Progenitor cell of endocrine pancreas (in vitro differentiated cells): ENCODE measurements at places on chromosomes 7 and 10. TPM values are rescaled to one million over a fixed set of nuclear protein-coding genes. Genes with fewer than 3 reads are reported as not detected.

- no peak for DNase-seq
These were observed 14.5 kb downstream of the AKR1B1 start for GRCh38 chr7:134444198-134444960.

DNA sequence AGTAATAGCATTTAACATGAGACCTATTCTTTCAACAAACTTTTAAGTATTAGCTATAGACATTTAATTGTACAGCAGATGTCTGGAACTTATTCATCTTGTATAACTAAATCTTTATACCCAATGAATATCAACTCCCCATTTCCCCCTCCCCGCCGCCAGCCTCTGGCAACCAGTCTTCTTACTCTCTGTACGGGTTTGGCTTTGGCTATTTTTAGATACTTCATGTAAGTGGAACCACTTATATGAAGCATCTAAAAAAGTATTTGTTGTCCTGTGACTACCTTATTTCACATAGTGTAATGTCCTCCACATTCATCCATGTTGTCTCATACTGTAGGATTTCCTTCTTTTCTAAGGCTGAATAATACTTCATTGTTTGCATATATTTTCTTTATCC is 60.8 kb downstream of the RAB18 start:
- no peak for DNase-seq

CPA2 gene
- total RNA-seq: 85.0 and 107 TPM in 2 replicates

DNA sequence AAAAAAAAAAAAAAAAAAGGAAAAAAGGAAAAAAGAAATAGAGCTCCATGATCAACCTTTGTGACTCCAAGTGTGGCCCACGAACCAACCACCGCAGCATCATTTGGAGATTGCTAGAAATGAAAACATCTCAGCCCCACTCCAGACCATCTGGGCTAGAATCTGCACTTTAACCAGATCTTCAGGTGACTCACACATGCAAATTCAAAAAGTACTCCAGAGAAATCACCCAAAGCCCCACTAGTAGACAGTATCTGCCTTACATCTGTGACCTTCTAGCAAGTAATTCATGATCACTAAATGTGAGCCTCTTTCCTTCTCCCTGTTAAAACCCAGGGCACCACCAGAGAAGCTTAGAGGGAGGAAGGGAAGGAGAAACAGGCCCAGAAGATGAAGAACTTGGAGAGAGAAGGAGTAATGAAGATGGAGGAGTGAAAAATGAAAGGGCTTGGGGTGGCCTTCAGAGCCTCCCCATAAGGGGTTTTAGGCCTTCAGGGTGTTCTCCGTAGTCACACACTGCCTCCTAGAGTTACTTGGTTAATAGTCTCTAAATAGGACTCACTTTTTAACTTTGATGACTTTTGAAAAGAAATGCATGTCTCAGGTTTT is 94.0 kb downstream of the SLC37A3 start:
- no peak for DNase-seq

DNA sequence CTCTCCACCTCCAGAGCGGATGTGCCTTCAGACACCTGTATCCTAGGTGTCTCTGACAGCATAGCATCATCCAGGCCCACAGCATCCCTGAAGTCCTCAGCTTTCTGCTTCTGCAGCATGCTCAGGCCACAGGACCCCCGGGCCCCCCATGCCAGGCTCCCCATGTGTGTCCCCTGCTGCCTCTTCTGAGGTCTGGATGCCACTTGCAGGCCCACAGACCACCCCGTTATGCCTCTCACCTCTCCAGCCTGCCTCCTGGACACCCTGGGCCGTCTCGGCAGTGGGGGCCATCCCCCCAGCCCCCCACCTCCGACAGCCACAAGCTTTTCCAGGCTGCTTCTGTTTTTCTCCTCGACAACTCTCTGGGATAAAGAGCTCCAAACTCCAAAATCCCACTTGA is 84.4 kb downstream of the WNT2 start:
- no peak for DNase-seq

DNA sequence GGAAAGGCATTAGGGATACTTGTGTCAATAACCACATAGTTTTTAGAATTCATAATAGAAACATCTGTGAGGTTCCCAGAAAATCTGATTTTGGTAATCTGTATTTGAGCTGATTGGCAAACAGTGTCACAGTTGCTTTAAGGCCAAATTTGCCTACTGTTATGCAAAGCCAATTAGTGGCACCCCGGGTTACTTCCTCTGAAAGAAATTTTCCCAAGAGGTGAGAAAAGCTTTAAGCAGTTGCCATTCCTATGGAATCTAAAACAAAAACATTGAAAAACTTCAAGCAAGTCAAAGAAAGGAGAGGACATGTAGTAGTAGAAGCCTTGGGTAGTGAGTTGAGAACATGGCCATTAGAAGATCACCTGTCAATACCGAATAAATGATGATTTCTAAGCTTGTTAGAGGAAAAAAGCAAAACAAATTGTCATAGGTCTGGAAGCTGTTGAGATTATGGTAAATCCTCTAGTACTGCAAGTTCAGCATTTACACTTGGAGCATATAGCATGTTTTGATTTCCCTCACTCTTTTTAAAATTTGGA is 176.8 kb downstream of the TWIST1 start:
- no peak for DNase-seq

DNA sequence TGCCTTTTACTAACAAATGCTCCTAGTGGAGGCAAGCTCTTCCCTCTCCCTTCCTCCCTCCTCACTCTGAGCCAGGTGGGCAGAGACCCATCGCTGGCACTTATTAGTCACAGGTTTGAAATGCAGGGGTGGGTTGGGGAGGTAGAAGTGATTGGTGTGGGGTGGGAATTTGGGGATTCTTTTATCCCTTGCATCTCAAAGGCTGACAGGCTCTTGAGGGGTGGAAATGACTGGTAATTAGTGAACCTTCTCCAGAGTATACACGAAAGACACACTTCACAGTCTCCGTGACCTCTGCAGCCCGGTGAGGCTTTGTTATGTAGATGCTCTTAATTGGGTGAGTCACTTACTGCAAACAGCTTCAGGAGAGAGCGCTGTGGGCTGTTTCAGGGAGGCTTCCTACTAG is 13.9 kb upstream of the LRMDA start:
- DNase-seq: no peak

DNA sequence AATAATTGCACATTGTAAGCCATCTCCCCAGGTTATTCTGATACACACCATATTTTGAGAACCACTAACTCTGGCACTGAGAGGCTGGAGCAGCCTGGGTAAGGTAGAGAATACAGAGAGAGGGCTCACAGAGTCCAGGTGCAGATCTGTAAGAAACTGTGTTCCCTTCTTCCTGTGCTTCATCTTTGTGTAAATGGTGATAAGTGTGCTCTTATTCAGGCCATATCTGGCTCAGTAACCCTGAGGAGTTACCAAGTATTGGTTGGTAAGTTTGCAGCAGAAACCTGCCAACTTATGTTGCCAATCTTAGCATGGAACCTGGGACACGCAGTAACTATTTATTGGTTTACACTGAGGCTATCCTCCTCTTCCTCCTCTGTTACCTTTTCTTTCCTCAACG is 16.2 kb upstream of the ICA1 start:
- no peak for DNase-seq

DNA sequence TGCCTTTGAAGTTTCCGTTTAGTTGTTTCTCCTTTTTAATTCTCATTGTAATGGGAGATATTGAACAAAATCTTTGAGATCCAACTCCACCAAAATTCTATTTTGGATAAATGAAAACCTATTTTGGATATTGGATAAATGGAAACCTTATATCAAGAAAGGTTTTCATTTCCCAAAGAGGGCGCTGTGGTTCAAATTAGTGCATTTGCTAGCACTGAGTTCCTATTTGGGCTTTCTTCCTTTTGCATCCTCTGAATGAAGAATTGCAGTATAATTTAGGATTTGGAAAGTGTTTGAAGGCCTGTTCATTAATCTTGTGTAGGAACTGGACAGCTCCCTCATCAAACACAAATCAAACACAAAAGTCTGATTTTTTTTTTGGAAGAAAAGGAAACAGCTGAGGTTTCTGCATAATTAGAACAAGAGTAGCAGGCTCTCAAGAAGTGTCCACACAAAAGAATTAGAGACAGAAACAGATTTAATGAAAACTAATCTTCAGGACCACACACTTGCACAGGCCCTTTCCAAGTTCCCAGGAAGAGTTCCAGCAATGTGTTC is 80.8 kb upstream of the KLF14 start:
- no peak for DNase-seq

DNA sequence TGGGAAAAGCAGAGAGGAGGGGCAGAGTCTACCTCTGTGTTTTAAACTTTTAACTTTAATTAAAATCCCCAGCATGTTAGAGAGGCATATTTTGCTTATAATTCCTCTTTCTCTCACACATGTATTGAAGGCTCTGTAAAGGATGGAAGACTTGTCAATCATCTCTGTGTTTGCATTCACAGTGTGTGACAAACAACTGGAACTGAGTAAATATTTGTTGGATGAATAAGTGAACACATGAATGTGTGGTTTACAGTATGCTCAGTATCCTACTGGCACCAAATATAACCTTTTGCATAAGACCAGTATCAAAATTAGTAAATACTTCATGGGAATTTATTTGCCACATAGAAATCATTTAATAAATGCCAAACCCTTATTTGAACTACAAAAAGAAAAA is 829.0 kb downstream of the GRID1 start:
- DNase-seq: no peak

DNA sequence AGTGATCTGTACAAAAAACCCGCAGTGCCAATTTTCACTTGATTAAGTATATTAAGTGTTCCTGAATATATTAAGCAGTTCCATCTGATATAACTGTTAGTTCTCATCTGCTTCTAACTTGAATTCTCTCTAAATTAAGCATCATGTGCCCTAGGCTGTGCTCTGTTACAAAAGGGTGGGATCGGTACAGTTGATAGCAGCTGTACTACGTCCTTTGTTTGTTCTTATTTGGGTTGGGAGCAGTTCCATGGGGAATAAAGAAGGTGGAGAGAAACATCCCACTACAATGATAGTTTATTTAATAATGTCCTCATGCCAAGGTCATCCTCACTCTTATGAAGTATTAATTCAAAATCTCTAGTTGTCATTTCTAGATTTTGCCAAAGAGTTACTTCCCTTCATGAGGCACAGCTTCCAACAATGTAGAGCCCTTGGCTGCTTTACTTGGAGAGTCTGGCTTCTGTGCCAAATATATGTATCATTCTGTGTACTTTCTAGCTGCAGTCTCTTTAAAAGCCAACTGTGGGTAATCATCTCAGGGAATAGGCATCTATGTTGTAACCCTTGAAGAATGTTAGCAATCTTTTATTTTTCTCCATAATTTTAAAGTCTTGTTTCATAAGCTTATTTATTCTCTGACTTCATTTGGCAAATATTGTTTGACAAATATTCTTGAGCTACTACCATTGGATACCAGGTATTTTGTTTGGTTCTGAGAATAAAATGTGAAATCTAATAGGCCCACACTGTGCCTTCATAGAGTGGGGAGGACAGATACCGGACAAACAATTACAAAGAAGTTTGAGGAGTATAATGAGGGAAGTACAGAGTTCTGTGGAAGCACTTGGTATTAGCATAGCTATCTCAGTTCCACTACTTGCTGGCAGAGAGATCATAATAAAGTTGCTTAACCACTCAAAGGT is 22.4 kb upstream of the AHR start:
- DNase-seq: no peak

CYP26A1 gene
- total RNA-seq: 1.8 and 3.4 TPM in 2 replicates

DNA sequence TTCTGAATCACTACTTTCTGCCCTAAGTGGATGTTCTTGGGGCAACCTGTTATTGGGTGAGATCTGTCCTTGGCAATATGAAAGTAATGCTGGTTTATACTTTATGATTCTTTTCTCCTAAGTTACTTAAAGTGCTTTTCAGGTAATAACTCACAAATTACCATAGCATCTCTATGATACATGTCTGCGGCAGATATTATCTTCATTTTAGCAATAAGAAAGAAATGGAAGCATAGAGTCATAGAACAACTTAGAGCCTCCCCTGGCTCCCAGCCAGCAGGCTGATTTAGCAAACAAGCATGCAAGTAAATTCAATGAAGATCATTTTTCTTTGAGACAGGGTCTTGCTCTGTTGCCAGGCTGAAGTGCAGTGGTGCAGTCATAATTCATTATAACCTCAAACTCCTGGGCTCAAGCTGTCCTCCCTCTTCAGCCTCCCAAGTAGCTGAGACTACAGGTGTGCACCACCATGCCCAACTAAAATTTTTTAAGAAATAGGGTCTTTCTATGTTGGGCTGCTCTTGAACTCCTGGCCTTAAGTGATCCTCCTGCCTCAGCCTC is 38.1 kb upstream of the GRM8 start:
- DNase-seq: no peak

ADIRF gene
- not detected in 2 replicates for total RNA-seq
